Activated naive CD8-positive, alpha-beta T cell treated with anti-CD3 and anti-CD28 coated beads for 36 hours (primary cell): ENCODE measurements at places on chromosomes 4 and X. TPM values are rescaled to one million over a fixed set of nuclear protein-coding genes. Genes with fewer than 3 reads are reported as not detected.

DNA sequence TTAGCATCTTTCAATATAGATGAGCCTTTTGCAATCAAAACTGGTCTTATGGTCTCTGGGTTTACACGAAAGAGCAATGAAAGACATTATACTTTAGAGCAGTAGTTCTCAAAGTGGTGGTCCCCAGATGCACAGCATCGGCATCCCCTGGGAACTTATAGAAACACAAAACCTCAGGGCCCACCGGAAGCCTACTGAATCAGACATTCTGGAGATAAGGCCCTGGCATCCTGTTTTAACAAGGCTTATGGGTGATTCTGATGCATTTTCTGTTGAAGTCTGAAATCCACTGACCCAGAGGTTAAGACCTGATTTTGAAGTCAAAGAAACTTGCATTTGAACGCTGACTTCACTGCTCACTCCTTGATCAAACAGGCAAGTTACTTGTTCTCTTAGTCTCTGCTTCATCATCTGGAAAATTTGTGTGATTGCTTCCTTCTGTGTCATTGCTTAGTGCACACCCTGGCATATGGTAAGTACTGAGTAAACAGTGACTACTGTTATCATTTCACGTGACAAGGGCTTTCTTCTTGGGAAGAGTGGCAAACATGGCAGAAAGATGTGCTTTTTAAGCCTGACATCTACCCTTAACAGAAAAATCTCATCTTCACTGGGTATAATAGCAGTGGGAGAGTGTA lies 14.5 kb downstream of the CHRNA9 start:
- DNase-seq, result no peak

DNA sequence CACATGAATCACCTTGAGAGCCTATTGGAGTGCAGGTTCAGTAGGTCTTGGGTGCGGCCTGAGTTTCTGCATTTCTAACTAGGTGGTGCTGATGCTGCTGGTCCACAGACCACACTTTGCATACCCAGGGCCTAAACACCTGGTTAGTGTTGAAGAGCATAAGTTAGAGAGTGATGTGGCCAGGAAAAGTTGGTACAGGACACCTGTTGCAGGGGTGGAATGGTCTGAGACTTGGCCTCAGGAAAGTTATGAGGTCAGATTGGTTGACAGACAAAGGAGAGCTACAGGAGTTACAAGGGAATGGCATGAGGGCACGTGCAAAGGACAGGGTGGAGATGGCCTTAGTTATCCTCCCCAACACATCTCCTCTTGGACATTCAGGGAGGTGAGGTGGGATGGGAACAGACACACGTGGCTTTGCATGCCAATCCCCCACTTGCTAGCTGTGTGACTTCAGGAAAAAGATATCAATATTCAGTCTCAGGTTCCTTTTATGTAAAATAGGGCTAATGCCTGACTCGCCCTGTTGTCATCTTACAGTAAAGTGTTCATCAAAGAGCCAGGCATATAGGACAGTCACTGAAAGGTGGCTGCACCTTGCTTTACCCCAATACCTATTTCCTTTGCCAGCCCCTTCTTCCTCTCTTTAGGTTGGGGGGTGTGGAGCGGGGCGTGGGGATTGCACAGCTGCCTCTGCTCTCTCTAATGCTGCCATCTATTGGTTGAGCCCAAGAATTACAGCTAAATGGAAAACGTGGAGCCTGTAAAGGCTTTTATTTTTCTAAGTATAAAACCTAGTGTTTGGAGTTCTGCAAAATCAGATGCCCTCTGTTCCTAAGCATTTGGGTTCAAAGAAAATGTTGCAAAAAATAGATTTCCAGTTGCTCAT lies 47.5 kb downstream of the ATG4A start:
- DNase-seq, result no peak

- no peak for DNase-seq
These were observed 426.9 kb upstream of the EPHA5 start for GRCh38 chr4:66097218-66097617.

GRCh38 chr4:146582864-146583263 lies 55.8 kb upstream of the POU4F2 start:
- no peak for DNase-seq

- peak; percentile 22 for DNase-seq
These were observed 170.7 kb downstream of the SLIT2 start for GRCh38 chr4:20422398-20422797.

DNA sequence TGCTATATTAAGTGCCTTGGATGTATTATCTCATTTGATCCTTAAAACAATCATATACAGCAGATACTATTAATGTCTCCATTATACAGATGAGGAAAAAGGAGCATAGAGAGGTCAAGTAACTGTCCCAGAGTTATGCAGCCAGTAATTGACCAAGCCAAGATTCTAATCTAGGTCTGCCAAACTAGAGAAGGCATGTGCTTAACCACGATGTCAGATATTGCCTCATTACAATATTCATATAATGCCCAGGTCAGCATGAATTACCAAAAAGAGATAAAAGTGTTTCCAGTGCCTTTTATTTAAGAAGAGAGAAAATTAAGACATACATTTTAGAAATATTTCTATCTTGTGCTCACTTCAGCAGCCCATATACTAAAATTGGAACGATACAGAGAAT lies 7.1 kb downstream of the ARHGEF6 start:
- DNase-seq, result no peak

DNA sequence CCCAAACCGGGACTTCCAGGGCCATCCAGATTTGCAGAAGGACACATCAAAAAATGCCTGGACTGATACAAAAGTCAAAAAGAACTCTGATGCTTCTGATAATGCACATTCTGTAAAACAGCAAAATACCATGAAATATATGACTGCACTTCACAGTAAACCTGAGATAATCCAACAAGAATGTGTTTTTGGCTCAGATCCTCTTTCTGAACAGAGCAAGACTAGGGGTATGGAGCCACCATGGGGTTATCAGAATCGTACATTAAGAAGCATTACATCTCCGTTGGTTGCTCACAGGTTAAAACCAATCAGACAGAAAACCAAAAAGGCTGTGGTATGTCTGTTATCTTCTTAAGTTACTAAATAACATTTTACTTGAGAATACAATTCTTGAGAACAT lies 9.2 kb downstream of the PLK4 start:
- no peak for DNase-seq

DNA sequence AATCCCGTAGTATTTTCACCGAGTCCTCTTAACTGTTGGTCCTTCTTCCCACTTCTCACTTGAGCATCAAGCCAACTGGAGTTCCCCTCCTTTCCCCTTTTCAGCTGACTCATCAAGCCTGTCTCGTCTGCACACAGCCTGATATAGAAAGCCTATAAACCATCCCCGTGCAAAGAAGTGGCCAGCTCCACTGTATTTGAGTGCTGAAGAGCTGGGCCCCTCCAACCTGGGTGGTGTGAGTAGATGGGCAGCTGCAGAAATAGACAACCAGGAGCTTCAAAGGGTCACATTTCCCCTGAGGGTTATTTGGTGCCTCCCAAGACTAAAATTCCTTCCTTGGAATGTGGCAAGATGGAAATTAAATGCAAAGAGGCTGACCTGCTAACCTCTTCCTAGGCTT lies 199.7 kb downstream of the HS6ST2 start:
- DNase-seq, result no peak

Gene TXK
- 14.2 TPM for total RNA-seq

Gene SPANXN4
- not detected for total RNA-seq

Gene MTCP1
- 19.9 TPM for total RNA-seq
